ENCODE measurements at places on chromosomes 11 and 22.

GRCh38 chr11:545171-545570 lies 7.8 kb downstream of the LRRC56 start:
- H3K27me3 ChIP-seq, result no peaks in the 10 kb centered on the region
- no peak overlapping the region for H3K27ac ChIP-seq
- peaks cover under 1% of the 10 kb centered on the region for H3K4me1 ChIP-seq
- H3K4me3 ChIP-seq, result no peak overlapping the region
- DNase-seq, result no peak

DNA sequence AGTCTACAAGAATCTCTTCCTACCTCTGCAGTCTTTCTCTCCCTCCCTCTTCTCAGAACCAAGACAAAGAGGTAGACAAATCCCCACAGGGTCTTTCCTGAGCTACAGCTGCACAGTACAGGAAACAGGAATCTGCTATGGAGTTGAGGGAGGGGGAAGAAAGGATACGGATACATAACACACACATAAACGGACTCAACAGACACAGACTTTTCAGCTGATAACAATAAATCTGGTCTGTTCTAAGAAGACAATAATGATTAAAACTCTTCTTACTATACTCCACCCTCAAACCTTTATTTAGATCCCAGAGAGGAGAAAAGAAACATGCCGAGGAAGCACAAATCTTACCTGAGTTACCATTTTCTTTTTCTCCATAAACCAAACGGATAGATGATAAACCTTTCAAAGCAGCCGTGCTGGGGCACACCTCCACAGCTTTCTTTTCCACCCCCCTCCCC lies 122.2 kb downstream of the APOL5 start:
- DNase-seq, result no peak
- H3K4me3 ChIP-seq, result peak overlapping the region; percentile 71
- H3K36me3 ChIP-seq, result peaks cover 3% of the 10 kb centered on the region
- no peaks in the 10 kb centered on the region for H3K27me3 ChIP-seq
- peaks cover 20% of the 10 kb centered on the region for H3K4me1 ChIP-seq

DNA sequence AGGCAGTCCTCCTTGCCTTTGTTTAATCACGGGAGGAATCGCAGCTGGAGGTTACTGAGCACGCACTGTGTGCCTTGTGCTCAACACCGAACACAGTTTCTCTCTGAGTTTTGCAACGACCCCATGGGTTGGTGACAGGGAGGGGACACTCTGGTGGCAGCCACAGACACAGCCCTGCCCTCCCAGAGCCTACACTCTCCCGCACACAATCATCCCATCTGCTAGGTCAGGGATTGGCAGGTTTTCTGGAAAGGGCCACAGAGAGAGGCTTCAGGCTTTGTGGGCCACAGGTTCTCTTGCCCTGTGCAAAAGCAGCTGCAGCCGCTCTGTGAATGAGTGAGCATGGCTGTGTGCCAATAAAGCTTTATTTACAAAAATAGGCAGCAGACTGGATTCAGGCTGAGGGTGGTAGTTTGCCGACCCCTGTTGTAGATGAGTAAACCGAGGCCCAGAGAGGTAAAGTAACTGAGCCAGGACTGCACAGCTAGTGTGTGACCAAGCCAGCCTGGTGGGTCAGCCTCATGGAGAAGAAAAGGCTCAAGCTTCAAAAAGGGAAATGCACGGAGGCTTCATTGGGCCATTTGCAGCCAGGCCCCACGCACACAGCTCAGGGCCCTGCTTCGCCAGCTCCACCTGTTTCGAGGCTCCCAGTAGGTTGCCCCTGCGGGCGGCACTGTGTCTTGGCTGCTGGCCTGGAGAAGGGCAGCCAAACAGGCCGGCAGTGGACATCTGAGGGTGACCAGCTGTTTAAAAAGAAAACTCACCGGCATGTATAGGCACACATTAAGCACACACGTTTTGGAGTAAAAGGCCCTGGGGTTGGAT lies 16.3 kb downstream of the LTO1 start:
- DNase-seq, result no peak
- H3K27me3 ChIP-seq, result no peaks in the 10 kb centered on the region
- no peak overlapping the region for H3K4me3 ChIP-seq
- H3K36me3 ChIP-seq, result no peaks in the 10 kb centered on the region

- H3K27me3 ChIP-seq, result no peaks in the 10 kb centered on the region
- H3K4me1 ChIP-seq, result no peaks in the 10 kb centered on the region
- H3K36me3 ChIP-seq, result no peaks in the 10 kb centered on the region
- DNase-seq, result no peak
- no peak overlapping the region for H3K4me3 ChIP-seq
- H3K27ac ChIP-seq, result no peak overlapping the region
Measured at GRCh38 chr11:7964261-7964660, 986 bp downstream of the NLRP10 start.
